ENCODE measurements at places on chromosomes 12 and 14.

DNA sequence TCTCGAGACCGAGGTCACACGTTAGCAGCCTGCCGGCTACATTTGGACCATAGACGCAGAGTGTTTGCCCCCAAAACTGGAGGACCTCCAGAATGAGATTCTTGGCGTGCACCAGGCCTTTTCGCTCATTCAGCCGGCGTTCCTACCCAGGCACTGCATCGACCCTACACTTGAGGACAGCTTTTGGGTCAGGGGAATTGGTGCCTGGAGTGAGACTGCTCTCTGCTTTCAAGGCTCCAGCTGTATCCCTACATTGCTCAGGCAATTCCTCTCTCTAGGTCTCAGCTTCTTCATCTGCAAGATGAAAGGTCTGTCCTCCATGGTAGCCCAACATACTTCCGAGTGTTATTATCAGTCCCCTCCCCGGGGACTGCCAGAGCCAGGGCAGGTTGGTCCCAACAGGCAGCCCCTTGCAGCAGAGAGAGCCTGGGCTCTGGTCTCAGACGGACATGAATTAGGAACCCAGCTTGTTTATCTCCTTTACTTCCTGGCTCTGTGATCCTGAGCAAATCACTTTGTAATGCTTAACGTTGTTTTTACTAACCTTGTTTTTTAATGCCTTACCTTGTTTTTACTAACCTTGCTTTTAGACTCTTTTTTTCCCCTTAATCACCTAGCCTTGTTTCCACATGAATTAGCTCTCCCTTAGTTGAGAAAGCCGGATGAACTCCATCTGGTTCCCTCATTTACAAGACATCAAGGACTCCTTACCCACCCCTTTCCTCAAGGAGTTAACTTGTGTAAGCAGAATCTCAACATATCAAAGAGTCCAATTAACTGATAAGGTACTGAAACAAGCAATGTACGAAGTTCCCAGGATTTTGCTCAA is 892 bp downstream of the TCHP start:
- no peak for DNase-seq

- no peak for DNase-seq
These were observed 353.4 kb downstream of the KCNH5 start for GRCh38 chr14:62691647-62692489.

- no peak for DNase-seq
These were observed 457.2 kb downstream of the AEBP2 start for GRCh38 chr12:19896534-19896933.

GRCh38 chr14:20632448-20632830 is 9.1 kb downstream of the OR6S1 start:
- DNase-seq = no peak

GRCh38 chr12:108955225-108955835 is 65.5 kb downstream of the SVOP start:
- peak; percentile 13 for DNase-seq

- DNase-seq = no peak
These were observed 45.0 kb downstream of the ARMH4 start for GRCh38 chr14:58107041-58107440.

DNA sequence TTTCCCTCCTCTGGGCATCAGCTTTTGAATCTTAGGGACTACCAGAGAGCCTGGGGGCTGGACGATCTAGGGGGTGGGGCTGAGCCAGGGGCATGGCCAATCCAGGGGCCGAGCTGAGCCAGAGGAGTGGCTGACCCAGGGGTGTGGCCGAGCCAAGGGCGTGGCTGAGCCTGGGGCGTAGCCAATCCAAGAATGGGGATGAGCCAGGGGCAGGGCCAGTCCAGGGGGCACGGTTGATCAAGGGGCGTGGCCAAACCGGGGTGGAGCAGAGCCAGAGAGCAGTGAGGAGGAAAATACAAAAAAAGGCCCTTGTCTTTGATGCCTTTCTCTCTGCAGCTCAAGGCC is 219.3 kb upstream of the NOS1 start:
- no peak for DNase-seq

DNA sequence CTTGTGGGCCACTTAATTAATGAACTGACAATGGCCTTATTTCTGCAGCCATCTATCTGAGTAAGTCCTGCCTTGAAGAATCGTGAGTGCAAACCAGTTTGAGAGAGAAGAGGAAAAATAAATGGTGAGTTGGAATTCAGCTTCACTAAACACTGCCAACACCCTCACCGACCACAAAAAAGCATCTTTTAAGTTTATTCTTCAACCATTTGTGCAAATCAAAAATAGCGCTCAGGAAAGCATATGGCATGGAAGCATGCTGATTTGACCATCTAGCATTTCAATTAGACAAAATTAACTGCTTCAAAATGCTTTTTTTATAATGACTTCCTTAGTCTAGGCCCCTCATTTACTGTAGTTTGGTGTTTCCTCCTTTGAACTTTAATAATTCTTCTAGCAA is 294.0 kb downstream of the PPFIA2 start:
- DNase-seq = no peak

- no peak for DNase-seq
These were observed 127.9 kb downstream of the PTCSC3 start for GRCh38 chr14:36048667-36049066.

- no peak for DNase-seq
These were observed 58.8 kb downstream of the PIK3C2G start for GRCh38 chr12:18320036-18320617.

DNA sequence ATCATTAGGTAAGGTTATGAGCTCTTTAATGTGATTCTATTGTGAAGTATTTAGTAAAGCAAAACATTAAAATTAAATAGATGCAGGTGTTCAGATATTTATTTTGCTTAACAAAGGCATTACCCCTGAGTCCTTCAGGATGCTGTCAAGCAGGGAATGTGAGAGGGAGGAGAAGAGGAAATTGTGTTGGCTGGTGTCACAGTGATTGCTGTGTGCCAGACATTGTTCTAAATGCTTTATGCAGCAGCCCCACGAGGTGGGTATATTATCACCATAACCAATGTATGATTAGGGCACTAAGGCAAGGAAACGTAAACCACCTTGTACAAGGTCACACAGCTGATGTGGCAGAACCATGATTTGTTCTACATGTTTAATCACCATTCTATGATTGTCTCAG is 80.1 kb downstream of the STAB2 start:
- no peak for DNase-seq

- DNase-seq = no peak
These were observed 164.2 kb downstream of the CCER1 start for GRCh38 chr12:90790747-90791146.

DNA sequence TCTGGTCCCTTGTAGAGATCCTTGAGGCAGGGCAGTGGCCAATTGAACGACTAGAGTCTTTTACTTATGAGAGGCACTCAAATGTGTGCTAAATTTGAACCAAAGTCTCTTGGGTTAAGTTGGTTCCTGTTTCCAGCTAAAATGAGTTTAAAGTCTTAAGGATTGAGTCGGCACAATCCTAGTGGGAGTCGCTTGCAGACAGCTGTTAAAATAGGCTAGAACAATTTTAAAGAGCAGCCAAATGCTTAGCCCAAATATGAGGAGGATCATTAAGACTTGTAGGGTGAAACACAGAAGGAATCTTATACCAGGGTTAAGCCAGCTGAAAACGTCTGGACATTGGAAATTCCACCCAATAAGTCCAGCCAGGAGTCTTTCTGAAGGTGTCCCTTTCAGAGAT is 216.1 kb downstream of the NUBPL start:
- no peak for DNase-seq

DNA sequence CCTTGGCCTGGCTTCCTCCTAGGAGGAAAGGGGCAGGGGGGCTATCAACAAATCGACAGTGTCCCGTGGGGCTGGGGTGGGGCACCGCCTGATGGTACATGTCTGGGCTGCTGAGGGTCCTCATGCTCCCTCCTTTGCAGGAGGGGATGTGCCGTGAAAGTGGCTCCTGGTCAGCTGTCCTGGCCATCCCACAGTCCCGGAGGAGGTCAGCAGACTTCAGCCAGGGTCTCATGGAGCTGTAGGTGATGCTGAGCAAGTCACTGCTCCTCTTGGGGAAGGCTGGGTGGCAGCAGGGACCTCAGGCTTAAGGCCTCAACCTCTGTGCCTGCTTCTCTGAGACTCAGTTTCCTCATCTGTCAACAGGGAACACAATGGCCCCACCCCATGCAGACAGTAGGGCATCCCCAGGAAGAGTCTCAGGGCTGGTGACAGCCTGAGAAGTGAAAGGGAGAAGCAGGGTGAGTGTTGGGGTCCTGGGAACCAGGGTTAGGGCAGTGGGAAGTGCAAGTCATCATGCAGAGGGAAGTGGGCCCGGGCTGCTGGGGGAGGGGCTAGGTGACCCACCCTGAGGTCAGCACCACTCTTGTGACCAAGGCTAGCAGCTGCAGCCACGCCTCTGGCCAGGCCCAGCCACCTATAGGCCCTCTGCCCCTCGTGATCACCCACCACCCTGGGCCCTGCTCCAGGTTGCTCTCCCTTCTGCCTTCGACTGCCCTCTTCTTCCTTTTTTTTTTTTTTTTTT is 4.4 kb upstream of the TNFAIP2 start:
- DNase-seq = no peak

DNA sequence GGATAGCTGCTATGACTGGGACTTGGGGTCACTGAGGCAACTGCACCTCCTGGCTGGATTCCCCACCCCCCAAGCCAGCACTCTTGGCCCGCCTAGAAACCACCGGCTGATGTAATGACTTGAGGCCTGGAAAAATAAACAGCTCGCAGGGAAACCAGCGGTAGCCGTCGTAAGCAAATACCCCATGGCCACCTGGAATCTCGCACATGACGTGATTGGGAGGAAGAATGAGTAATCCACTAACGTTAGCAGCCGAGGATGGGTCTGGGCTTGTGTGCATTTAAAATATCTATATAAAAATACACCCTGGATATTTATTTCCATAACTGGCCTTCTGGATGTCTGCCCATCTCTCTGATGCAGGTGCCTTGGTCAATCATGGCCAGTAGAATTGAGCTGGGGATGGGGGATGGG is 120.1 kb downstream of the SMOC1 start:
- DNase-seq = no peak

DNA sequence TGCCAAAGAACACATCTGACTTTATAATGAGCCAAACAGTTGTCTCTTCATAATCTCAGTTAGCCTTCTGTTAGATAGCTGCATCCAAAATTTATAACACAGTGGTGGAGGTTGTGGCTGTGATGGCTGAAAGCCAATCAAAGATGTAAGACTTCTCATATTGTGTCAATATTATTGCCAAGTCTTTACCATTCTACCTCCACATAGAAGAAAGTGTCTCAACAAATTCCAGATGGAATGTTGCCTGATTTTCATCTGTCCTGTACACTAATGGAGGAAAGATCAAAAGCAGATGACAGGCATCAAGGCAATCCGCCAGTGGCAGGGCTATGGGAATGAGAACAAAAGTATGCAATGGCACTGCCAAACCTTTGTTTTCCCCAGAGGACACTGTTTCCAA is 813.1 kb upstream of the NOVA1 start:
- DNase-seq = no peak

- DNase-seq = no peak
These were observed 57.1 kb downstream of the GALC start for GRCh38 chr14:87935886-87936285.

DNA sequence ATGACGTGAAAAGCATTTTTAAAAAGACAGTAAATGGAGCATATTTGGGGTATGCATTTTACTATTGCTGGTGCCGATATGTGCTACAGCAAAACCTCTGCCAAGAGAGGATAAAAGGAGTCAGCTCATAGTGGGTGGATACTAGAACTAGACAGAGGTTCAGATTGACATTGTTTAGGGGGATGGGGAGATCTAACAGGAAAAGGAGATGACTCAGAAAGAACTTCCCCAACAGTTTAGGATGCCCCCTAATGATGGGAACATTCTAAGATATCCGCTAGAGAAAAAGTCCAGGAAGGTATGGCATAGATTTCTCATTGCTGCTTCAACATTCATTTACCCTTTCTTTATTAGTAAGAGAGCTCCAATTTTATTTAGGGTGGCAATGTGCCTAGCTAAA is 110.5 kb upstream of the CLEC14A start:
- no peak for DNase-seq

GRCh38 chr14:24051789-24052655 is at the start of gene CARMIL3:
CARMIL3 (plus strand) TSS chr14:24052009; CDS start chr14:24052154, 145 bp downstream.
- DNase-seq = peak; percentile 14

DNA sequence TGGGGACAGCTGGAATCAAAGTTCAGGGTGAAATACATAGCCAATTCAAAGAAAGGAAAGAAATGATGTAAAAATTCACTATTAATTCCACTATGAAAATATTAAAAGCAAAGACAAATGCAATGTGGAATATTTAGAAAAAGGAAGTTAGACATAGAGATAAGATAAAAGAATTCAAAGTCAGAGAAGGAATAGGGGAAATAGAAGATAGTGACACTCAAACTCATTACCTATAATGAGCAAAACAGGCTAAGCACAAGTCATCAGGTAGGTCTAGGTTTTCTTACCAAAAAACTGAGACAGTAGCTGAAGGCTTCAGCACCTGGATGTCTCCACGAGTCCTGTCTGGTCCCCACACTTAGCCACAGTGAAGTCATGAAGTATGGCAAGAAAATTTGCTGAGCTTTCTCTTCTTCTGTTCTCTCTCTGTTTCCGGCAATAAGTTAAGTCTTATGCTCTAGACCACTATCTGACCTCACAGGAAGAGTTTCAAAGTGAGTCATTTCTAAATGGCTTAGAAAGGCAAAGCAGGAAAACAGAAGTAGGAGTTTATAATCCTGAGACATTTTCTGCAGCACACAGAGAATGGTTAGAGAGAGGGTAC is at the start of gene C3AR1:
Gene C3AR1 (minus strand): TSS at position 369 of the 604 bp plus-strand sequence. CDS start 6,174 bp downstream, outside the sequence.
- DNase-seq = no peak

- no peak for DNase-seq
These were observed 629.6 kb downstream of the FSCB start for GRCh38 chr14:43877351-43877960.

DNA sequence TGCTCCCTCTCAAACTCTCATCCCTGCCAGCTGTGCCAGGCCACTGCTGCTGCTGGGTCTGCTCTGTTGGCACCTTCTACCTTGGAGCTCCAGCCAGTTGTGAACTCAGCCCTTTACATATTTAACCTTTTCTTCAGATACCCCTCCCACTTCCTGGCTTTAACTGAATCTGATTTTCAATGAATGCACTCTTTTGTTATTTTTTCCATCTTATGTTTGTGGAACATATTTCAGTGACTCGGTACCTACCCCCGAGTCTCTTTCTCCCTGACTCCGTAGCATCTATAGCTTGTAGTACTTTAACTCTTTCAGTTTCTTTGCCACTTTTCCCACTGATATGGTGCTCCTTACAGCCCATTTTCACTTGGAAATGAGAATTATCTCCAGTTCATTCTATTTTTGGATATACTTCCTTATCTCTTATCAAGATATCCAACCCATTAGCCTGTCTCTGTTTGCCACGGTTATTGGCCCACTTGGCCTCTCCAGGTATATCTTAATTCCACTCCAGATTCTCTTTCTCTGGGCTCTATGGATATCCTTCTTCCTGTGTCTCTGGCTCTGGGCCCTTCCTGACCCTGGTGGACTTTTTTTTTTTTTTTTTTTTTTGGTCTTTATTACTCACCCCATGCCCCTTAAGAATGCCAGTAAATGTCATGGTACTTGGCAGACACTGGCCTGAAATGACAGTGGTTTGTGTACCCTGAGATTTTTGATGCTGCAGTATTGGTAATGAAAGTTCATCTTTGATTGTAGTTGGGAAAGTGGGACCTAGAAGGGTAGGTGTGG is 62.7 kb downstream of the PELI2 start:
- DNase-seq = no peak
